ENCODE measurements at places on chromosomes 7 and 10.

GRCh38 chr10:89120931-89121763 is 86.0 kb downstream of the CH25H start:
- no peak for DNase-seq

- no peak for DNase-seq
These were observed 64.1 kb upstream of the PDZD8 start for GRCh38 chr10:117439243-117439912.

DNA sequence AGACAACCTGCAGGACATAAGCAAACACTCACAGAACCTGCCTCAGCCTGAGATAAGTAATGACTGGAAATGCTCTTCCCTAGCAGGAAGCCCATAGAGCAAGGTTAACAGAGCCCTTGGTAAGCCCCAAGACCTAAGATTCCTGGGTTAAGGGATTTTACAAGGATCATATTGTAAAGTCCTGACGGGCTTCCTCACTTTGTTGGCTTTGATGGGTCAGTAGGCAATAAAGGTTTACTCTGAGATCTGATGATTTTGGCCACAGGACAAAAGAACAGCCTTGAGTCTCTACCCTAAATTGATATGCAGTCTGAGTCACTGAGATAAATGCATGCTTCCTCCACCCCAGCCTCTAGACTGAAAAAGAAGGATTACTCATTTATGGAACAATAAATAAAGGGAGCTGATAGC is 270.8 kb downstream of the HTR7 start:
- DNase-seq, result no peak

DNA sequence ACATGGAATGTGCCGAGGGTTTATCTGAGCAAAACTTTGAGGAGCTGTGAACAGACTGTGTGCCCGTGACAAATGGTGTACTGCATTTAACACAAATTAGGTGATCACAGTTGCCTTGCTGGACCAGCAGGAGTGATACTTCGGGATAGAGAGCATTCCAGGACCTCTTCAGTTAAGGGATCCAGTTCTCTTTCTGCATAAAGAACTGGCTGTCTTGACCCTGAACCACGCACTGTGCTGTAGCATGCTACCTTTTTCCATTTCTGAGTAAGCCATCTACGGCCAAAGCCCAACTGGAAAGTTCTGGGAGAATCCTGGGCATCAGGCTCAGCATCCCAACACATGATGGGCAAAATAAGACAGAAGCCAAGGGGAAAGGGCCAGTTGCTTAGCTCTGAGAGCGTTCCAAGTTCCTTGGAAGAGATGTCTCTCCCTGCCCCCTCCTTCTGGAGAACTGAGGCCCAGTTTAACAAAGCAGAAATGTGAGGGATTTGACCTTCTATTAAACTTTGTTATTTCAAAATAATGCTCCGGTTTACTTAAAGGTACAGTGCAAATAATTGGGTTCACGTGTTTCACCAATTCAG is 37.9 kb upstream of the ADD3 start:
- DNase-seq, result no peak

DNA sequence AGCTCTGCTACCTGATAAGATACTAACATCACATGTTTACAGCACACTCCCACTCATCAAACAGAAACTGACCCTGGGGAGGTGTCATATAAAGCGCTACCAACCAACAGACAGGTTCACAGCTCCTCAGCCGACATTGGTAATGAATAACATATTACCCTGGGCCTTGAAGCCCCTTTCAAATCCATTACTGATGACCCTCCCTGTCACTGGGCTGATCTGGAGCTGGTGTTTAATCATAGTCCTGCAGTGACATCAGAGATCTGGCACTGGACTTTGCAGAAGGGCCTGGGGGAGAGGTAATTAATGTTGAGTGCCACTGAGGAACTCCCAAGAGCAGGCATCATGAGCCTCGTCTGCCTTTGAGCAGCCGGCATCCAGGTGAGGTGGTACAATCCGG is 306.5 kb upstream of the NFE2L3 start:
- DNase-seq, result no peak
